Body of pancreas (tissue), 4 donors: ENCODE measurements at places on chromosomes 5 and 9. TPM values are rescaled to one million over a fixed set of nuclear protein-coding genes. Genes with fewer than 3 reads are reported as not detected.

GRCh38 chr5:73135429-73136054, 15.2 kb downstream of the TMEM171 start:
- H3K4me1 ChIP-seq: peaks cover 10% of the 10 kb centered on the region
- no peak for DNase-seq
- no peaks in the 10 kb centered on the region for H3K36me3 ChIP-seq
- no peak overlapping the region for H3K27ac ChIP-seq

PTGES gene
- 0.66 TPM for total RNA-seq

GRCh38 chr9:93247099-93247865, 63.3 kb downstream of the WNK2 start:
- DNase-seq: no peak
- no peak overlapping the region for H3K4me3 ChIP-seq
- H3K4me1 ChIP-seq: peaks cover 19% of the 10 kb centered on the region

ADAMTSL2 gene
- 4.2 TPM for total RNA-seq

GRCh38 chr9:95640336-95640735, 123.6 kb upstream of the PTCH1 start:
- DNase-seq: no peak
- H3K27ac ChIP-seq: no peak overlapping the region
- no peaks in the 10 kb centered on the region for H3K27me3 ChIP-seq
- H3K36me3 ChIP-seq: no peaks in the 10 kb centered on the region

GRCh38 chr9:75148561-75148960, 60.2 kb downstream of the OSTF1 start:
- H3K4me3 ChIP-seq: no peak overlapping the region
- peaks cover 2% of the 10 kb centered on the region for H3K36me3 ChIP-seq
- H3K27me3 ChIP-seq: no peaks in the 10 kb centered on the region
- H3K4me1 ChIP-seq: no peaks in the 10 kb centered on the region
- no peak for DNase-seq

GRCh38 chr9:19155106-19155935, 28.0 kb upstream of the PLIN2 start:
- H3K27ac ChIP-seq: no peak overlapping the region
- peaks cover 30% of the 10 kb centered on the region for H3K4me1 ChIP-seq
- no peak overlapping the region for H3K4me3 ChIP-seq

GRCh38 chr5:125575171-125575890, 828.9 kb upstream of the ZNF608 start:
- no peak for DNase-seq
- no peak overlapping the region for H3K27ac ChIP-seq
- no peaks in the 10 kb centered on the region for H3K36me3 ChIP-seq
- no peaks in the 10 kb centered on the region for H3K4me1 ChIP-seq
- H3K4me3 ChIP-seq: no peak overlapping the region
- H3K27me3 ChIP-seq: no peaks in the 10 kb centered on the region

GTF2H2 gene
- 17.1 TPM for total RNA-seq
